ENCODE measurements at places on chromosomes 6 and 20.

DNA sequence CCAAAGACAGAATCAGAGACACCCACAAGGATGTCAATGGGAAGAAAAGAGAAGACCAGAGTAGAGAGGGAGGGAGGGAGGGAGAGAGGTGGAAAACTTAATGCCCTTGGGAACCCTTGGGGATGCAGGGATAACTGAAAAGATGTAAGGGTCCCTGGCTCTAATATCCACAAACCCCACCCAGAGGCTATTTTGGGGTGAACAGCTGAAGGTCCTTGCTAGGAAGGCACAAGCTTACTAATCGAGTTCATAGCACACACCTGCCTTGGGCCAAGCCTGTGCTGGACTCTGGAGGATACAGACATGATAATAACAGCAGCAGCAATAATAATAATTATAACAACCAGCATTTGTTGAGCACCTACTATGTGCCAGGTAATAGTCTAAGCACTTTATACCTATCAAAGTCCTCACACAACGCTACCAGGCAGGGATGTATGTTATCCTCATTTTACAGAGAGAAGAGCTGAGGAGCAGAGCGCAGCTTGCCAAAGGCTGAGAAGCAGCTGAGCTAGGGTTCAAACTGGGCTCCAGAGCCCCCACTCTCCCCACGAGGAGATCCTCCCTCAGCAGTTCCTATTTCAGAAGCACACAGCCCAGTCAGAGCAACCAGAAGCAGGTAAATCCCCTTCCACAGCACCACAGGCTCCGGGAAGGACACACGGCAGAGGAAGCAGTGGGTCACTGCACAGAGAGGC is 174.2 kb downstream of the ANKRD60 start:
- DNase-seq: no peak

- DNase-seq: no peak
Observed at GRCh38 chr20:58871533-58872102, 19.1 kb downstream of the GNAS start.

- no peak for DNase-seq
Observed at GRCh38 chr20:34305333-34306230, 2.4 kb upstream of the AHCY start.

- no peak for DNase-seq
Observed at GRCh38 chr20:36620917-36621316, 15.3 kb downstream of the RAB5IF start.

DNA sequence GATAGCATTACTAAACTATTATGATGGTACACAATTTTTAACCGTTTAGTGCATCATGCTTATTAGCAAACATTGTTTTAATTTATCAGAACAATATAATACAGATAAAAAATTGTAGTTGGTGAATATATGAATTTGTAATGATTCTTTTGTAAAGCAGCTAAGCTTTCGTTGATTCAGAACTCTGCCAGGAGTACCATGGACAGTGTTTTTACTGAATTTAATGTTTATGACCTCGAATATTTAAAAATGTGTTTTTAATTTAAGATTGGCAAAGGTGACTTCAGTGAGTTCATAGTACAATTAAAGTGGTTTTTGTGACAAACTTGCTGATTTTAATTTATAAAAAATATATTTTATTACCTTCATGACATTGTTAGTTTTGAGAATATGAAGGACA is 10.0 kb downstream of the AFDN start:
- DNase-seq: no peak

DNA sequence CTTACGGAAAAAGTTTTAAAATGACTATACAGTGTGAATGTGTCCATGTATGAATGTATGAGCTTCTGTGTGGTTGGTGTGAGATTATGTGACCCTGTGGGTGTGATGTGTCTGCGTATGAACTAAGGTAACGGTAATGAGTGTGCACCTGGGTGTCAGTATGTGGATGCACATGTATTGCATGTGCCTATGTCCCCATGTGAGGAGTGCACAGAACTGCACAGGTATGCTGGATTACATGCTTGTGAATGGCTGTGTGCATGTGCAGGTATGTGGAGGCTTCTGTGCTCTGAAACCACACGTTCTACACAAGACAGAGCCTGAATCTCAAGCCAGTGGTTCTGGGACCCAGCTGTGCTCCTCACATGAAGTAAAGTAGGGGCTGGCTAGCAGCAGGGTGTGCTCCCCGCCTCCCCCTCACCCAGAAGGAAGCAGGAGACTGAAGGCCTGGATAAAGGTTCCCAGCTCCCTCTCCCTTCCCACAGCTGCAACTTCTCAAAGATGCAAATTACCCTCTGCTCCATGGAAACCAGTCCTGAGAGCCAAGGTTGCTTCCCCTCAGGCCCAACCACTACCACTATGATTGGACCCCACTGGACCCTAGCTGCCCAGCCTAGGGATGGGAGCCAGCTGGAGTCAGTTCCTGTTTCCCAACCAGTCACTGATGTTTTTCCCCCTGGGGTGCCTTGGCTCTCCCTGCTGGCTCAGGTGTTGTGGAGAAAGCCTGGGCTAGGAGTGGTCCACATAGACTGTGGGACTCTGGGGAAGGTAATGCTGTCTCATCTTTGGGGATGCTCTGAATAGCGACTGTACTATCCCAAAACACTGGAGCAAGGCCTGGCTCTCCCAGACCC is 24.8 kb upstream of the SPDEF start:
- DNase-seq: no peak

DNA sequence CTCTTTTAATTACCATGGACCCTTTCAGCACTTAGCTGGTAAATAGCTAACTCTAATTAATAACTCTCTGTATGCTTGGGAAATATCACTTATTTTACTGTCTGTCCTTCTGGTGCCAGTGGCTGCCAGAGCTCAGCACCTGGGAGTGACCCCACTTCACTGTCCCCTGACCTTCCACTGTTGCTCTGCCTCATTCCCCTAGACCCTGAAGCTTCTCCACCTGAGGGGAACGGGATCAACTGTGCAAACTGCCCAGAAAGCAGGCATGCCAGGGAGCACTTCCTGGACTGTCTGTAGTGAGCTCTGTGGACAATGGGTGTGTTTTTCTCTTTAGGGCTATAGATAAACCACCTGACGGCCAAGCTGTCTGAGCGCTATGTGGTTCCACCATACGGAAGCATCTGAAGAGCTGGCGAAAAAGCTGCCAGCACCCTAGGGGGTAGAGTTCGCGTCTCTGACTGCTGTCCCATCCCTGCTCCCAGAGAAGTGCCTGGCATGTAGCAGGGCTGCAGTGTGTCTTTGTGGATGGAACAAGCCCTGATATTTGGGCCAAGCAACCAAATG is 106.3 kb upstream of the FOXA2 start:
- no peak for DNase-seq

DNA sequence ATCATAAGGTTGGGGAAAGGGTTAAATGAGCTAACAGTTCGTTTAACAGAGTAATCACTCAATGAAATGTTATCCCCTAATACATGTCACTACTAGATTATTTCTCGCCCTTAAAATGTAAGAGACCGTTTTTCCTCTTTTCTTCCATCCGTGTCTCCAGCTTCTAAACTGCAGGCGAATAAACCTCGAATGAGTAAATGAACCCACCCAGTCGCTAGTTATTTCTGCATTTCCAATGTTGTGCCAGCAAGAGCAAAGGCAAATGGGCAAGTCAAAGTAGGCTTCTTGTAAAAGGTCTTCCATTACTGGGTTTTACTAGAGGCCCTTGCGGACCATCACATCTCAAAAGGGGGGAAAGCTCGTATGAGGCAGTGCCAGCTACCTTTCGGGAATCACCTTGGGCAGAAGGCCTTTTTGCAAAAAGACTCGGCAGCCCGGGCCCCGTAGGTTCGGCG is 400 bp upstream of the SMAP1 start:
- no peak for DNase-seq

- DNase-seq: no peak
Observed at GRCh38 chr6:116672306-116672705, 3.7 kb upstream of the ZUP1 start.

All from stimulated activated naive CD4-positive, alpha-beta T cell treated with Interleukin-2 at 50 U/mL for 16 hours (primary cell).